ENCODE measurements at places on chromosomes 5 and 9.
A peak's percentile ranks its signal among the peaks of the same experiment; 100 is the strongest.

DNA sequence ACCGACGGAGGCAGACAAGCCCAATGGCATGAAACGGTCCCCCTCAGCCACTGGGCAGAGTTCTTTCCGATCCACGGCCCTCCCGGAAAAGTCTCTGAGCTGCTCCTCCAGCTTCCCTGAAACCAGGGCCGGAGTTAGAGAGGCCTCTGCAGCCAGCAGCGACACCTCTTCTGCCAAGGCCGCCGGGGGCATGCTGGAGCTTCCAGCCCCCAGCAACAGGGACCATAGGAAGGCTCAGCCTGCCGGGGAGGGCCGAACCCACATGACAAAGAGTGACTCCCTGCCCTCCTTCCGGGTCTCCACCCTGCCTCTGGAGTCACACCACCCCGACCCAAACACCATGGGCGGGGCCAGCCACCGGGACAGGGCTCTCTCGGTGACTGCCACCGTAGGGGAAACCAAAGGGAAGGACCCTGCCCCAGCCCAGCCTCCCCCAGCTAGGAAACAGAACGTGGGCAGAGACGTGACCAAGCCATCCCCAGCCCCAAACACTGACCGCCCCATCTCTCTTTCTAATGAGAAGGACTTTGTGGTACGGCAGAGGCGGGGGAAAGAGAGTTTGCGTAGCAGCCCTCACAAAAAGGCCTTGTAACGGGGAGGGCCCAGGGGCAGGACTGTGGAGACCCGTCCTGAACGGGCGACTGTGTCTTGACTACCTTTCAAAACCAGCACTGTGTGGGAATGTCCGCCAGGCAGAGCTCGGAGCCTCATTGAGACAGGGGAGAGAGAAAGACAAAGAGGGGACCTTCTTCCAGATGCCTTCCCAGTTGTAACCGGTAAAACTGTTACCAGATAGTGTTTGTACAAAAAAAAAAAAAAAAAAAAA, 29.9 kb downstream of the CD180 start:
- DNase-seq, result peak; percentile 69

GRCh38 chr9:130328349-130328801, 62.8 kb downstream of the HMCN2 start:
- no peak for DNase-seq

GRCh38 chr9:14715102-14715501, 7.4 kb downstream of the CER1 start:
- DNase-seq, result no peak

GRCh38 chr9:126491949-126492348, 121.8 kb upstream of the LMX1B start:
- no peak for DNase-seq

DNA sequence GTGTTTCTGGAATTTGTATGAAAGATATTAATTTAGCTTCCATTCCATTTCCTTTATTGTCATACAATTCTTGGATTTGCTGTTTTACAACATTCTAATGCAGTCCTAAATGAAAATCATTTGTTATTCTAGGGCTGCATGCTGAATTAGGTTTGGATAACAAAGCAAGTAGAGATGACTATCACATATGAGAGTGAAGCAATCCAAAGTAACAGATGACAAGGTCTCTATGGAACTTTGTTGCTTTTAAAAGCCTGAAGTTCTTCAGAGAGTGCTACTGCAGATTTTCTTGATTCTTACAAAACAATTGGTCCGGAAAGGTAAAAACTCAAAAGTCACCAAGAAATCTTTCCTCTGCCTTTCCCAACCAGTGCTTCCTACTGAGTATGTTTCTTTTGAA, 56.9 kb upstream of the VCAN start:
- DNase-seq, result no peak

- no peak for DNase-seq
These were observed at the start of gene ABO for GRCh38 chr9:133275105-133276000. Gene ABO, minus strand, starts transcription at chr9:133275201.

DNA sequence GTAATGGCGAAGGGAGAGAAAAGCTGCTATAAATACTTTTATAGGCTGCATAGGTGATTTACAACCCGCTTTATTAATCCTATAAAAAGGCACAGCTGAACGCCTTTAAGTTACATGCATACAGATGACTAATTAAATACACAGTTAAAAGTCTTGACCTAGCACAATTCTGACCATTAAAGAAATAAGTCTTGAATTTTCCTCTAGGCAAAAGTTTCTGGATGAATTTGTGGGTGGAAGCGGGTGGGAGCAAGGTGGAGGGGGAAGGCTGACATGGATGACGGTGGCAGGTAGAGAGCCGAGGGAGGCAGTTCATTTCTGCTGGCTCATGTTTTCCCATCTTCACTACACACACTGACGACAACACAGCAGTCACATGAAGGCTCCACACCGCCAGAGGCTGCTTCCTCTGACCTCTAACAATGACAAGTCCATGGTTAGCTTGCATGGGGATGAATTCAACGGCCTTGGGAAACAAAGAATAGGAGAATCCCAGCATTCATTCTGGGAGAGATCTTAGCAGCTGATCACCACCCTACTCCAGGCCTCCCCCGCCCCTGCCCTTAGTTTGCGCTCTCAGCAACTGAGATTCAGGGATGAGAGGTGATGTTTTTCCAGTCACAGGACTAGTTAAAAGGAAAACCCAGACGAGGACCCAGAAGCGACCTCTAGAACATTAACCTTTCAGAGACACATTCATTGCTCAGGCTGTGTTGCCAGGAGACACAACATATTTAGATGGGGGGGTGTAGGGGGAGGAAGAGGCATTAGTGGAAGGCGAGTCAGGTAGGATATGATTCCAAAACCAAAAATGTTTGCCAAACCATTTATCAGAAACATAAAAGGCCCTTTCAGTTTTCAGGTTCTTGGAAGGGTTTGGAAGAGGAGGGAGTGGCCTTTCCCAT, 329.3 kb downstream of the PIK3R1 start:
- DNase-seq, result no peak

DNA sequence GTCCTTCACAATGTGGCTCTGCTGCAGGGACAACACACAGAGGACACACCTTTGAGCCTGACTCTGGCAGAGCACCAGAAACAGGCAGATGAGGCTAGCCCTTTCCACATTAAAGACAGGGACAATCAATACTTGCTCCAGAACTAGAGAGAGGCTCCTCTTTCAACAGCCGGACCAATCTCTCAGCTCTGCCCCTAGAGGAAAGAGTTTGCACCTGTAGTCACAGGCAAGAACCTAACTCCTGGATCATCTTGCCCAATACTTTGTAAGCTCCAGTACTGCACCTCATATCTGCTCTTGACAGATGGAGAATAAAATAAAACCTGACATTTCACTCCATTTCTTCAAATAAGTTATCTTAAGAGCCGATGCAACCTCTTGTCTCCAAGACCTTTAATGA, 52.1 kb downstream of the EPB41L4A start:
- no peak for DNase-seq

GRCh38 chr5:37665889-37666288, 174.0 kb downstream of the GDNF start:
- DNase-seq, result no peak

DNA sequence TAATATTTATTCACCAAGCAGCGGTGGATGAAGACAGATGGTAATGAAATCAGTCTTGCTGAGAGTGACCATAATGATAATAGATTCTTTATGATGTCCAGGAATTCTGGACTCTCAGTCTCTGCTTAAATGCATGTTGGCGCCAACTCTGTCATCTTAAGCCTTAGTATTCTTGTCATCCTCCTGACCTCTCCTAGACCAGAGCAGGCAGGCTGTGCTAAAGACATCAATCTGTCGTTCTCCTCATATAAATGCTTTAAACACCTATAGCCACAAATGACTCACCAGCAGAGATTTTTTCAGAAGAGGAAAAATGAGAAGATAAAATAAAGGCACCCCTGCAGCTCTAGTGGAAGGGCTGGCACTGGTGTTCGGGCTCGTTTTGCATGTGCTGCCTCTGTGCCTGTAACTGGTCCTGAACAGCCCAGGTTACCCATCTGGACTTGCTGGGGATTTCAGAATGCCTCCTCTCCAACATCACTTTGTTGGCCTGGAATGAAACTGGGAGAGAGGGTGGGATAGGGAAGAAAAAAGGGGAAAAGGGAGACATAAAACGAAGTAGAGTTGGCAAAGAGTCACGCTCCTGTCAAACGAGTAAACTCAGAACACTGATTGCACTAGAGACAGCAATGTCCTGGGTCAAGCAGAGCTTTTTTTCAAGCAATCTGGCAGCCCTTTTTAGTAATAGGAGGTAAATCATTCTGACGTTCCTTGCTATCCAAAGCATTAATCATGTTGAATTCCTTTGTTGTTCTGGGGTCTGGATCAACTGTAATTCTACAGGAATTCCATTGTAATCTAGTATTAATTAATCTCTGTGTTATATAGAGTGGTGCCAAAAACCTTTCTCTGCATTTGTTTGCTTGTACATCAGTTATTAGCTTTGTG, 195.5 kb upstream of the CLINT1 start:
- no peak for DNase-seq

- DNase-seq, result no peak
These were observed 215.9 kb downstream of the NXNL2 start for GRCh38 chr9:88750832-88751360.

DNA sequence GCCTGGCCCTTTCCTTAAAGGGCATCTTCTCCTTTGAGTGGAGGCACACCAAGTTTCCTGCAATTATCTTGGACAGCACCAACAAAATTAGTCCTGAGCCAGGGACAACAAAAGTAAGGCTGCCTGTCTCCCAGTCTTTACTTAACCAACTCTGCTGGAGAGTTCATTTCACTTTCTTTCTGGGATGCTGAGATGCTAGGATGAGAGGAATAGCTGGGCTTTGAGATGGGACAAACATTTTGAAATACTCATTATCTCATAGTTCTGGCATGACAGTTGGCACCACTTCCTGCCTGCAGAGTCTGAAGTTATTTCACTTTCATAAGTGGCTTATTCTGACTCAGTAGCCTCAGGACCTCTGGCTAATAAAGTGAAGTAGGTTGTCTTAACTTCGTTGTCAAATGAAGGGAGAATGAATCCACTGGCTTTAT, 157.0 kb downstream of the C9orf152 start:
- DNase-seq, result peak; percentile 7

DNA sequence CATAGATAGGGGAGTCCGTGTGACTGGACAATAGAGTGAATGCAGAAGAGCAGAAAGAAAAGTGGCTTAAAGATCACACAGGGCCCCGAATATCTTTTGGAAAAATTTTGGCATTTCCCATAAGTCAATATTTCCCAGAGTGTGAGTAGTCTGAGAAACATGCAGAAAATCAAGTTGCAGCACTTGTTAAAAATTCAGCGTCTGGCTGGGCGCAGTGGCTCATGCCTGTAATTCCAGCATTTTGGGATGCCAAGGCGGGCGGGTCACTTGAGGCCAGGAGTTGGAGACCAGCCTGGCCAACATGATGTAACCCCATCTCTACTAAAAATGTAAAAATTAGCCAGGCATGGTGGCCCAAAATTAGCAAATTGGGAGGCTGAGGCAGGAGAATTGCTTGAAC, 227.0 kb downstream of the DRD1 start:
- no peak for DNase-seq

GRCh38 chr5:138461343-138462125, 3.7 kb upstream of the EGR1 start:
- no peak for DNase-seq

- DNase-seq, result no peak
These were observed 72.6 kb downstream of the MVB12B start for GRCh38 chr9:126399251-126399650.

DNA sequence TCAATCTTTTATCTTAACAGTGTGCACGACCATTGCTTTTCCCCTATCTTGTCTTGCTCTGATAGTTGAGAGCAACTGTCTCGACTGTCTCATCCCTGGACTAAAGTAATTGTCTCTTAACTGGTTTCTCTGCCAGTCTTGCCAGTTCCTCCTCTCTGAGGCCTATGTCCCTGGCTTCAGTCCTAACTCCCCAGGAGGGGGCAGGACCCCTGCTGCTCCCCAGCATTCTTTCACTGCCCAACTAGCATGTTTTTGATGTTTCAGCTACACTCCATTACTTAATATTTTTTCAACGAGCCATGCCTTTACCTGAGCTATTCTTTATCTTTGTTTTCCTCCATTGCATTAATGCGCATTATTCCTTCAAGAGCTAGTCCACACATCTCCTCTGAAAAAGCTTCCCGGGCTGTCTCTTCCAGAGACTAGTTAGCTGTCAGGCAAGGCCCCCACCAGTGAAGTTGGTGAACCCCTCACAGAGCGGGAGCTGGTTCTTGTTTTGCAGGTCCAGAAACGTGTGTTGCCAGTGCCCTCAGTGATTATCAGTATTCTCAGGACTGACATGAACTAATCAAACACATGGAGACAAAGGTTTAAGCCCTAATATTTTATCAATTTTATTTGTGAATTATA, 291.7 kb upstream of the KCNN2 start:
- no peak for DNase-seq

DNA sequence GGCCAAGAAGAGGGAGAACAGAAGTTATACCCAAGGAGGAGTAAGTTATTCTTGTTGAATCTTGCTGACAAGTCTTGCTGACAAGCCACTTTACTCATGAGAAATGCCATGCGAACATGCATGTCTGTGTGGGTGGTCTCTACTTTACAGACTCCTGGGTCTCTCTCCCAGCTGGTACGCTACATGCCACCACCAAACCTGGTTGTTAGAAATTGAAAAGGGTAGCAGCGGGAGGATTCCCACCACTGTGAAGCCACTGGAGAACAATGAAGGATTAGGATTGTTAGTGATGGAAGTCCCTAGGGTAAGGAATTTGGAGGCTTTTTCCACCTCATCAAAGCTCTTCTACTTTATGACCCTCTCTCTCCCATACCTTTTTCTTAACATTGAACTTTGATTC, 53.6 kb upstream of the GABRB2 start:
- no peak for DNase-seq

- DNase-seq, result peak; percentile 6
These were observed 16.4 kb upstream of the OMD start for GRCh38 chr9:92440751-92441046.

DNA sequence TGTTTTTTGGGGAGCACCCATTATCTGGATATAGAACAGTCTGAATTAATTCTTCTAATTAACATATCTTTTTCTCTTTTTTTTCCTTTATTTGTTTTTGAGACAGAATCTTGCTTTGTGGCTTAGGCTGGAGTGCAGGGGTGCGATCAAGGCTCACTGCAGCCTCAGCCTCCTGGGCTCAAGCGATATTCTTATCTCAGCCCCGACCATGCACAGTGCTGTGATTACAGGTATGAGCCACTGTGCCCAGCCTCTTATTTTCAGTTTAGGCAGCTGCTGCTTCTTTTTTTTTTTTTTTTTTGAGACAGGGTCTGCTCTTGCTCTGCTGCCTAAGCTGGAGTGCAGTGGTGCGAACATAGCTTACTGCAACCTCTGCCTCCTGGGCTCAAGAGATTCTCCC, 20.2 kb downstream of the UBE2R2 start:
- no peak for DNase-seq

DNA sequence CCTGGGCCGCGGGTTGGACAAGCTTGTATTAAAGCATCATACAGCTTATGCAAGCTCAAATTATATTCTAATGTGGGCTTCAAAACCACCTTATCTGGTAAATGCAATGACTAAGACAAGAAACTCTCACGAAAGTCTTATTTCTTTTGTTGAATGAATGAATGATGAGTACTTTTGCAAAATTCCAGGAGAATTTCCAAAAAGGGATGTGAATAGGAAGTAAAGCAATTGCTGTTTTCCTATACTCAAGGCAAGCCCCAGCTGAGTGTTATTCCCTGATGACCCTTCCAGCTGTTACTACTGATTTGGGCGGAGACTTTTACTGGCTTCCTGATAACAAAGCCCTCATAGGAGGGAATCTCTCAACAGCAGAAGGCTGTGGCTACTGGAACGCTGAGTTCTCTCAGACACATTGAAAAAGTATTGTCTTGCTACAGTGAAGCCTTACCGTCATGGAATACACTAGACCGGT, 162.8 kb downstream of the SREK1 start:
- no peak for DNase-seq

GRCh38 chr5:123520677-123521247, 8.8 kb downstream of the CSNK1G3 start:
- DNase-seq, result no peak

GRCh38 chr9:33524306-33524947, 376 bp downstream of the ANKRD18B start:
- no peak for DNase-seq

All from CD4-positive, alpha-beta memory T cell (primary cell).